ENCODE measurements at places on chromosomes 1 and 21.
A peak's percentile ranks its signal among the peaks of the same experiment; 100 is the strongest.

GRCh38 chr1:150151291-150152181, 1.8 kb downstream of the PLEKHO1 start:
- peak; percentile 60 for DNase-seq

DNA sequence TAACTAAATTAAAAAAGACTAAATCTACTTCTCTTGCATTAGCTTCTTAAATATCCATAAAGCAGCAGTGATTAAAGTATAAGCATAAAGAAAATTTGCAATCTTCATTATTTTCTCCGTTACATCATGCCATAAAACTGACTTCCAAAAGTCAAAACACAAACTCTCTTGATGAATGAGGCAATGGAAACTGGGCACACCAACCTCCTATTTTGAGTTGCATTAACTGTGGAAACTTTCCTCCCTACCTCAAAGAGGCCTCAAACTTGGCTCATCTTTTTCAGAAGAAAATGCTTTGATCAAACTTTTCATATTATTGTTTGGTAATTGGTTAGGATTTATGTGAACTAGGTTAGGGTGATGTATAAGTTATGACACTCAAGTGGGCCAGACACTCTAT, 4.1 kb upstream of the BTG3 start:
- DNase-seq = no peak

GRCh38 chr1:188027613-188028012, 1198.9 kb downstream of the PLA2G4A start:
- DNase-seq = no peak

GRCh38 chr1:21655259-21655658, 13.9 kb downstream of the RAP1GAP start:
- DNase-seq = no peak

- DNase-seq = no peak
Observed at GRCh38 chr1:83058327-83058726, 940.6 kb downstream of the TTLL7 start.

GRCh38 chr1:180288940-180289339, 58.9 kb downstream of the LHX4 start:
- no peak for DNase-seq
